Cardiac septum (tissue), 1 donor: ENCODE measurements at places on chromosomes 7 and 10. TPM values are rescaled to one million over a fixed set of nuclear protein-coding genes. Genes with fewer than 3 reads are reported as not detected.

C1GALT1 gene
- 20.6 TPM for total RNA-seq

- DNase-seq = no peak
Observed at GRCh38 chr10:124179308-124180043, 86.1 kb upstream of the CHST15 start.

PPP1R3A gene
- total RNA-seq = 74.8 TPM

- no peak for DNase-seq
Observed at GRCh38 chr10:63720676-63721075, 199.5 kb downstream of the REEP3 start.

NEURL1 gene
- total RNA-seq = 0.54 TPM

DNA sequence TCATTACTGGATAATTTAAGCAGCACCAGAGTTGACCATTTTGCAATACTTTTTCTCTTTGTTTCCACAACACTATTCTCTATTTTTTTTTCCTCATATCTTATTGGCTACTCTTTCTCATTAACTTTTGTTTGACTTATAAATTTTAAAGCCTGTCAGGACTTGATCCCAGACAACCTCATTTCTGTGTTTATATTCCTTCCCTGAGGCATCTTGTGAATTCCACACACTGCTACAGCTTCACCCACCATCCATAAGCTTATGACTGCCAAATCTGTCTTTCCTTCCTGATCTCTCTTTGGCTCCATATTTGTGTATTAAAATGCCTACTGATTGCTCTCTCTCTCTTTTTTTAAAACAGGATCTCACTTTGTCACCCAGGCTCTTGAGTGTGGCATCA, 124.6 kb upstream of the MBL2 start:
- DNase-seq = no peak

CALHM3 gene
- not detected for total RNA-seq

GLCCI1 gene
- 5.1 TPM for total RNA-seq

FAM3C gene
- 51.0 TPM for total RNA-seq

CFAP69 gene
- 3.6 TPM for total RNA-seq

LBX1 gene
- total RNA-seq = 0.13 TPM

GRK5 gene
- total RNA-seq = 17.6 TPM

GRCh38 chr7:45703373-45703821, 129.2 kb downstream of the ADCY1 start:
- peak; percentile 58 for DNase-seq

GRCh38 chr10:70567603-70568002, 34.9 kb downstream of the PRF1 start:
- DNase-seq = no peak

AGR2 gene
- not detected for total RNA-seq

PPRC1 gene
- total RNA-seq = 23.8 TPM
